ENCODE measurements at places on chromosomes 1 and 21. TPM values are rescaled to one million over a fixed set of nuclear protein-coding genes. Genes with fewer than 3 reads are reported as not detected.

A3GALT2 gene
- 0.15 TPM for polyA plus RNA-seq

- peak; percentile 43 for DNase-seq
Measured at GRCh38 chr1:12140515-12141162, 26.2 kb upstream of the TNFRSF1B start.

TFF2 gene
- not detected for polyA plus RNA-seq

DNA sequence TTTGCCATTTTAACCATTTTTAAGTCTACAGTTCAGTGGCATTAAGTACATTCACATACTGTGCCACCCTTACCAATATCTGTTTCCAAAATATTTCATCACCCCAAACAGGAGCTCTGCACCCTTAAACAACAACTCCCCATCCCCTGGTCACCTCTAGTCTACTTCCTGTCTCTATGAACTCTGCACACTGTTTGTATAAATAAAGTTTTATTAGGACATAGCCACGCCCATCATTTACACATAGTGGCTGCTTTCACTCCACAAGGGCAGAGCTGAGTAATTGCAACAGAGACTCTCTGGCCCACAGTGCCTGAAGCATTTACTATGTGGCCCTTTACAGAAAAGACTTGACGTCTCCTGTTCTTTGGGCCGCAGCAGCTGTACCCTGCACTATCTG, 30.1 kb downstream of the KCNAB2 start:
- DNase-seq: no peak

GRCh38 chr1:10105484-10105883, 72.7 kb downstream of the UBE4B start:
- DNase-seq: no peak

GRCh38 chr21:35609263-35609662, 451.1 kb downstream of the SETD4 start:
- no peak for DNase-seq

DNA sequence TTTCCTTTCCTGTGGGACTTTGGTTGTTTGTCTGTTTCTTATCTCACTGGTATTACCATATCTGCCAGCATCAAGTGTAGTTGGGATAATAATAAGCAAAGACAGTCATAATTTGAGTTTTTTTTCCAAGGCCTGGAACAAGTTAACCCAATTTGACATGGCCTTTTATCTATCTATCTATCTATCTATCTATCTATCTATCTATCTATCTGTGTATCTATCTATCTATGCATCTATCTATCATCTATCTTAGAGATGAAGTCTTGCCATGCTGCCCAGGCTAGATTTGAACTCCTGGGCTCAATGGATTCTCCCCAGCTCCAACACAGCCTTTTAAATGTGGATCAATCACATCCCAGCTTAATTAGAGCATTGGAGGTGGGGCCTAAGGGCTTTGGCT, 174.1 kb upstream of the CSF3R start:
- no peak for DNase-seq

- DNase-seq: no peak
Measured at GRCh38 chr1:20322825-20323612, 32.3 kb downstream of the VWA5B1 start.

- no peak for DNase-seq
Measured at GRCh38 chr1:42312576-42313212, 22.3 kb downstream of the FOXJ3 start.

- no peak for DNase-seq
Measured at GRCh38 chr1:153991151-153991630, 629 bp downstream of the RPS27 start.

- no peak for DNase-seq
Measured at GRCh38 chr1:33221385-33221758, 34.9 kb upstream of the ZNF362 start.

DNA sequence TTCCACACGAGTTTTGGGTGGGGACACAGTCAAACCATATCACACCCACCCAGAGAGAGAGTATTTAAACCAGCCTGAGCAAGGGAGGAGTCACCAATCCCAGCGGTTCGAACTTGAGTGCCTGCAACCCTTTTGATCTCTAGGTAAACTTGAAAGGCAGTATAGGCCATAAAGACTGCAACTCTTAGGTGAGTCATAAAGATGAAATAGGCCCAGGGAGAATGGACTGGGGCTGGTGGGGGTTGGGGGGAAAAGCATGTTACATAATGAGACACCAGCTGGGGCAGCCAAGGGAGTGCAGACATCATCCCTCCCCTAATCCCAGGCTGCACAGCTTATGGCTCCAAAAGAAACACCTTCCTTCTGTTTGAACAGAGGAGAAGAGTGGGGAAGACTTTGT, 99.8 kb upstream of the LHX8 start:
- DNase-seq: no peak

DNA sequence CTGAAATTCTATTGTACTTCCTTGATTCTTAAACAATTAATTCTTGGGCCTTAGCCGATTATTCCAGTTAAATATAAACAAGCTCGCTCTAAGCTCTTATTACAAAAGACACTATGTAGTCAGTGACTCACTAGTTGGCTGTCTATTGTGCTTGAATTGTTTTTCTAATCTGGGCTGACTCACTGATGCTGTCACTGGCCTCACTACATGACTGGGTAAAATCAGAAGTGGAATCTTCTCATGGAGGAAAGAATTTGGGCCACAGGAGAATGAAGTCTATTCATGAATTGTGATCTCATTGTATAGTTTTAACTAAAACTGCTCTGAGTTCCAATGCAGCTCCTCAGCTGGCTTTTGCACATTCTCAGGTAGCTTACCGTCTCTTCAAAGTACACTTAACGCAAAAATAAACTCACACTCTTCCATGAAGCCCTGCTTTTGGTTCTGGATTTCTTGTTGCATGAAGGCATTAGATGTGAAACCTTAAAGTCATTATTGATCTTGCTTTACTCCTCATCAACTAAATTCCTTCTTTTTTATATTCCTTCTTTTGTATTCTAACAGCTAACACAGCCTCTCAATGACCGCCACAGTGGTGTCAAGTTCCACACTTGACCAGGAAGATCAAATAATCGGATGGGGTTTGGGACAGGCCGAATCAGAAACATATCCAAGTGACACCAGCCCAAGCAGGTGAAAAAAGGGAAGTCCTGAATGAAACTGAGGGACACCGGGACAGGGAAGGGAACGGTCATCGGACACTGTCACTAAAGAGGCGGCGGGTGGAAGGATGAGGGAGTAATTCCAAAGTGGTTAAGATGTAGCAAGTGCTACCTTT, 80.9 kb upstream of the LBR start:
- DNase-seq: peak; percentile 71

GRCh38 chr1:19410393-19410792, 74.9 kb downstream of the CAPZB start:
- DNase-seq: no peak

DNA sequence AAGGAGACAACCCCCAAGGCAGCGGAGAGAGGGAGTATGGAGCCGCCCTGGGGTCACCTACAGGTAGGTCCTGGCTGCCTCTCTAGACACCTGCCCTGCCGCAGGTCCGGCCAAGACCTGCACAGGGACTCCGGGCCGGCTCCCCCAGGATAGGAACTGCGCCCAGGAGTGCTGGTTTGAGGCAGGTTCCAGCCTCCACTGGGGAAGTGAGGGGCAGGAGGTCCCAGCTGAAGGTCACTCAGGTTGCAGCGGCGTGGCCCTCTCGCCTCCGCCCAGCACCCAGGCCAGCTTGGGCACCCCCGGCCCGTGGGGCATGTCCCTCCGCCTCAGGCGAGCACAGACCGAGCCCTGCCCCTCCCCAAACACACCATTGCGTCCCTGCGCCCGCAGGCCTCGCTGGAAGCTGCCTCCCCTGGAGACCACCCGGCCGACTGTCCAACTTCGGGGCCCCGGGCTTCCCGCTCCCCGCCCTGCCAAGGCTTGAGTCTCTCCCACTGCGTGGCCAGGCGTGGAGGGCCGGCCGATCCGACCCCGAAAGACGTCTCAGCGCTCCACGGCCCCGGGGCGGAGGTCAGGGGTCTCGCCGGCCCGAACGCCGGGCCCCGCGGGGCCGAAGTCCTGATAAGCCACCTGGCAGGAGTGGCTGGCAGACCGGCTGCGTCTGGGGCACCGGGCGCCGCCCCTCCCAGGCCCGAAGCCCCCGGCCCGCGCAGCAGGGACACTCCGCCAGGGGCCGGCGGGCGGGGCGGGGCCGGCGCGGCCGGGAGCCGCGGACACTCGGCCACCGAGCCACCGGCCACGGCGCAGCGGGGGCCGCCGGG, 1.4 kb upstream of the SKI start:
- DNase-seq: no peak

GRCh38 chr1:181135437-181135731, 46.9 kb downstream of the IER5 start:
- DNase-seq: no peak

UMODL1 gene
- 0.35 TPM for polyA plus RNA-seq

DNA sequence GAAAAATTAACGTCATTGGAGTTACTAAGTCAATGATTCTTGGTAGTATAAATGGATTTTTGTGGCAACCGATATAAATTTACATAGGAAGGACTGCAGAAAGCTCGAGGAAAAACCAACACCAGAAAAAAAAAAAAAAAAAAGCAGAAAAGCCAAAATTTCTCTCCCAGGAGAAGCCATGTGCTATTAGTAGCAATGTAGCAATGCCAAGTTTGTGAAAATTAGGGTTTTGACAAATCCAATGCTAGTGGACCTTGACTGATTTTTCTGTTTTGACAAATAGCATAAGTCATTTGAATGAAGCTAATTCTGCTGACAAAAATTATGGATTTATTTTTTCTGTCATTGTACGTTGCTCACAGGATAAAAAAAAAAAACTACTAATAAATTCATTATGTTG, 1561.9 kb downstream of the MRPL39 start:
- no peak for DNase-seq

GRCh38 chr1:57551476-57551875, 127.6 kb upstream of the DAB1 start:
- no peak for DNase-seq

DNA sequence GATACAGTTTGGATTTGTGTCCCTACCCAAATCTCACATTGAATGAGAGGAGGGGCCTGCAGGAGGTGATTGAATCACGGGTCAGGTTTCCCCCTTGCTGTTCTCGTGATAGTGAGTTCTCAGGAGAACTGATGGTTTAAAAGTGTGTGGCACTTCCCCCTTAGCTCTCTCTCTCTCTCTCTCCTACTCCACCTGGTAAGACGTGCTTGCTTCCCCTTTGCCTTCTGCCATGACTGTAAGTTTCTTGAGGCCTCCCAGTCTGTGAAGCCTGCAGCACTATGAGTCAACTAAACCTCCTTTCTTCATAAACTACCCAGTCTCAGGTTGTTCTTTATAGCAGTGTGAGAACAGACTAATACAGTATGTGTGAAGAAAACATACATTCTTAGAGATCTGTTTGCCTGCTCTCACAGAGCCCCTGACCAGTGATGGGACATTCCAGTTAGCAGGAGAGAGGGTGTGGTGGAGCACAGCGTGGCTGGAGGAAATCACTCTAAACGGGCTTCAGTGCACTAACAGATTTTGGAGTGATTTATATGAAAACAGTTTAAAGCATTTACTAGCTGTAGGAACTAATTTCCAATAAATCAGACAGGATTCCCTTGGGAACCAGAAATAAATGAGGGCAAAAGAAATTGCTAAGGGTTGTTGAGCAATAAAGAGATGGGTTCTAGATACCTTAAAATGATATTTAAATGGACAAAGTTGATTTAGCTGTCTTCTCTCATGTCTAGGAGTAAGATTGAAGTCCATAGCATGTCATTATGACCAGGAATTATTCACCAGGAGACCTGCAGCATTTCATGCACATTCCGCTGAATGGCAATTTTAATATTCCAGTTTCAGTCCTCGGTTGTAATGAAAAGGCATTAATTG, 411.0 kb downstream of the CAMTA1 start:
- no peak for DNase-seq

GRCh38 chr1:155037043-155037442, 3.4 kb downstream of the DCST1 start:
- no peak for DNase-seq

FMN2 gene
- 1.7 TPM for polyA plus RNA-seq

- DNase-seq: no peak
Measured at GRCh38 chr1:118820864-118821263, 167.3 kb downstream of the TBX15 start.

- no peak for DNase-seq
Measured at GRCh38 chr1:156877433-156878170, 15.9 kb upstream of the PEAR1 start.

DNA sequence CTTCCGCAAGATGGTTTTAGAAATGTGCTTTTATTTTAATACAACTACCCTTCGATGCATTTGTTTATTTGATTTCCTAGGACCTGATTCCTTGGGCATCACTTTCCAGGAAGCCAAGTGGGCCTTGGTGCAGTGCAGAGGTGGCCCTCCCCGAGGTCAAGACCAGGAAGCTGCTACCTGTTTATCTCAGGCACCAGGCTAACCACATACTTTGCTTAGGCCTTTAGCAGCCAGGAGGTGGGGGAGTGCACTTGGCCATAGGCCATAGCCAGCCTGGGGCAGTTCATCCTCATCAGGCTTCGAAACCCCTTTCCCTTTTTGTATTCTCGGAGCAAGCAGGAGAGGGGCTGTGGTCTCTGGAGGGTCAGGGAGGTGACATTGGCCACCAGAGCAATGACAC, 45.4 kb downstream of the SMYD2 start:
- no peak for DNase-seq

DNA sequence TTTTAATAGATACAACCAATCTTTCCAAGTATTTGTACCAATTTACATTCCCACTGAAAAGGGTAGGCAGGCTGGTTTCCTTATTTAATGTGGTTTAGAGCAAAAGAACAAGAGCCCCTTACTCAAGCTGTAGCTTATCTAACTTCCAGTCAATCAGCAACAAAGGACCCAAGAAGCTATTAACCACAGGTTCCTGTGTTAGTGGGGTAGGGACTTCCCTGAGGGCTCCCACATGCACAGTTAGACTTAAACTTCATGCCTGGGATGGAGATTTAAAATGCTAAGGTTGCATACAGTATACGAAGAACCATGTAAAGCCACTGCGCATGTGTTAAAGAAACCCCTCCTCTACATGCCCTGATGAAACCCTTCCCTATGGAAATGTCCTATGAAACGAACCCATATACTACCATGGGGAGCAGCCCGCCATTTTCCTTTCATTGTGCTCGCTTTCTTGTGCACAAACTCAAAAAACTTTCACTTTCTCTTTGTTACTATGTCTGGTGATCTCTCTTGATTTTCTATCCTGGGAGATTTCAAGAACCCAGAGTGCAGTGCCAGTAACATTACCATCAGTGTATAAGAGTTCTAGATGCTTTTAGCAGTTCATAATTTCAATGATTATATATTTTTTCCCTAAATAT, 23.3 kb upstream of the ST6GALNAC5 start:
- DNase-seq: no peak

GRCh38 chr1:48649880-48650279, 126.8 kb downstream of the BEND5 start:
- no peak for DNase-seq

TGFB2 gene
- polyA plus RNA-seq: 181 TPM

GRCh38 chr1:211378844-211379243, 52.2 kb downstream of the TRAF5 start:
- DNase-seq: no peak

DNA sequence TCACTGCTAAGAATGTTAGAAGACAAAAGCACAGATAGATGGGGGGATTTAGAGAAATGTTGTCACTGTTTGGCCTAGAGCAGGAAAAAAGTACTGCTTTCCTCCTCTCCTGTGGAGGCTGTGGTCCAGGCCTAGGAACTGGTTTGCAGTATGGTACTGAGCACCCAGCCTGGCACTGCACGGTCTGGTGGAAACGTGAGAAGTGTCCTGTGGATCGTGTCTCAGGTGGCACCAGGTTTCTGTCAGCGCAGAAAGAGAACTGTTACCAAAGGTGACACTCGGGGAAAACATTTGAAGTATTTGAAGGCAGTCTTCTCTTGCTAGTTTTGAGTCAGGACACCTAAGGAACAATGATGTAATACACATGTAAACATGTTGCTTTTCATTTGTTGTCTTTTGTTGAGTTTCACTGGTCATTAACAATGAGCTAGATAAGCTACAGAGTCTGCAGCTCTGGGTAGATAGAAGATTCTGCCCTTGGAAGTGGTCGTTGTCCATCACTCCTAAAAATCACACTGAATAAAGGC, 63.0 kb downstream of the B3GALNT2 start:
- no peak for DNase-seq

Measured in right lung (tissue), 10 donors.